ENCODE measurements at places on chromosomes 2 and 18.

DNA sequence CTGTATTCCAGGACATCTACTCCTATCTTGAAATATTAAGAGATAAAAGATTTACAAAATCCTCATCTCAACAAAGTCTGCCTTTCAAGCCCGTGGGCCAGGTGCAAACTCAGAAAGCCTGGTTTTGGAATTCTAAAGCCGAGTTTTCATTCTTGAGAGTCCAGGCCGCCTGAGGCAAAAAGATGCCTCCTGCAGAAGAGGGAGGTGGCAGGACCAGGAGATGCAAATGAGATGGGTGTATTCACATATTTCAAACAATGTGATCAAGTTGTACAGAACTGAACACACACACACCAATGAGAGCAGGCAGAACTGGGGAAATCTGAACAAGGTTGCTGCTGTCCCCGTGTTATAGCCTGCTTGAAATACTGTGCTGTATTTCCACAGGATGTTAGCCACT, 7.7 kb upstream of the HS6ST1 start:
- DNase-seq, result no peak

GRCh38 chr18:68436485-68436884, 278.4 kb downstream of the TMX3 start:
- DNase-seq, result no peak

GRCh38 chr2:221133941-221134340, 438.2 kb downstream of the EPHA4 start:
- DNase-seq, result no peak

DNA sequence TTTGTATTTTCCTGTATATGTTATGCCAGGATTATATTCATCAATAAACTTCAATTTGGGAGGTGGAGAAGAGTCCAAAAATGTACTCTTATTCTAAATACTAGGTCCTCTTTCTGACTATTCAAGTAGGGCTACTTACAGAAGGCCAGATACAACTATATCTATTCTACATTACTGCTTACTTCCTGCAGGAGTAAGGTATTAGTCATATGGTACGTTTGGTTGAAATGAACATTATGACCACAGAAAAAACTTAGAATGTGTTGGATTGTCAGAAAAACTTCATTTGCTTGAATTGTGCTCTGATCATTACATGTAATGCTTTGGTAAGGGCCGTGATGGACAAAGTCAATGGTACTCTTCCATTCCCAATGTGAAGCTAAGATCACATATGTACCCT, 35.0 kb downstream of the STAT4 start:
- DNase-seq, result no peak

DNA sequence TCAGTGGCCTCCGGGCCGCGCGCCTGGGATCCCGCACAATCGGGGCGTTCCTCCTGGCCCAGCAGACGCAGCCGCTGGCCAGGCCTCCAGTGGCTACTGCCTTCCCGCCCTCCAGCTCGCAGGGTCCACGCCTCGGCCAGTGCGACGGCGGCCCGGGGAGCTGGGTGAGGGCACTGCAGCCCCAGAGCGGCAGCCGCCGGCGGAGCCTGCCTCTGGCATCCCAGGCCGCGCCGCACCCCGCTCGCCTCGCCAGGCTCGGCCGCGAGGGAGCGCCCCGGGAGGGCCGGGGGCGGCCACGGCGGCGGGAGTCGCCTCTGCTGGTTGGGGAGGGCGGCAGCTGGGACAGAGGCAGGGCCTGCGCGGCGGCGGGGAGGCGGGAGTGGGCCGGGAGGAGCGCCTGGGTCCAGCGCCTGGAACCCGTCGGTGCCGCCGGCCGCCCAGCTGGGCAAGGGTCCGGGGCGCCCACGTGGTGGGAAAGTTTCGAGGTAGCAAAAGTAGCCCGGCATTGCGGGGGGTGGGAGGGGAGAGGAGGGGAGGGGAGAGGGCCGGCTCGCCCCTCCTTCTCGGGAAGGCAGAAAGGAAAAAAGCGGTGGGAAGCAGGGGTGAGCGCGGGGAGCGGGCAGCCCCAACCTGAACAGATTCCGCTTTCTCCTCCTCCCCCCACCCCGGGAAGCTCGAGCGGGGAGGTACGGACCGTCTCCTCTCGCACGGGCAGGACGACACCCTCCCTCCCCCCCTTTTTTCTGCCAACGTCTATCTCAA, 1.5 kb upstream of the INHBB start:
- DNase-seq, result no peak

- no peak for DNase-seq
Measured at GRCh38 chr18:67290421-67290820, 226.1 kb downstream of the DSEL start.

DNA sequence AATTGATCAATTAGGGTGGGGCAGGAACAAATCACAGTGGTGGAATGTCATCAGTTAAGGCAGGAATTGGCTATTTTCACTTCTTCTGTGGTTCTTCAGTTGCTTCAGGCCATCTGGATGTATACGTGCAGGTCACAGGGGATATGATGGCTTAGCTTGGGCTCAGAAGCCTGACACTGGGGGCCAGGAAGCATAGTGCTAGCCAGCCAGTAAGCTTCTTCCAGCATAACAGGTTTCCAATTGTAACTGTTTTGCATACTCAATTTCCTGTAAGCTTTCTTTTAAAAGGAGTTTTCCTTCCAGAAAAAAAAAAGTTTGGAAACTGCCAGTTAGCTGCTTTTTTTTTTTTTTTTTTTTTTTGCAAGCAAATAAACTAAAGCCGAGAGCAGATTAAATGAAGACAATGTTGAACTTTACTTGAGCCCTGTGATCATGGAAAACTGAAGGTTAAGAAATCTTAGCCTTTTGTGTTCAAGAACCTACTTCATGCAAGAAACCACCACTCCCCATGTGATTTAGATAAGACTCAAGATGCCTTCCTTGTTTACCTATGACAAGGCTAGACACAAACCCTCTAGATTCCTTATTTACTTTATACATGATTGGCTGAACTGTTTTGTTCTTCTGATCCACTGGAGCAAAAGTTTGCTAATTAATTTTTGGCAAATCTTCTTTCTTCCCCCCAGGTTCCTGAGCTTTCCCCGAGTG, 126.9 kb upstream of the LINC00305 start:
- no peak for DNase-seq

All from AG04449 (cell line).